Stimulated activated CD4-positive, alpha-beta T cell treated with anti-CD3 and anti-CD28 coated beads, Interleukin-4, amount 100 ng/mL, for 4 hours (primary cell): ENCODE measurements at places on chromosomes 7 and 10.

DNA sequence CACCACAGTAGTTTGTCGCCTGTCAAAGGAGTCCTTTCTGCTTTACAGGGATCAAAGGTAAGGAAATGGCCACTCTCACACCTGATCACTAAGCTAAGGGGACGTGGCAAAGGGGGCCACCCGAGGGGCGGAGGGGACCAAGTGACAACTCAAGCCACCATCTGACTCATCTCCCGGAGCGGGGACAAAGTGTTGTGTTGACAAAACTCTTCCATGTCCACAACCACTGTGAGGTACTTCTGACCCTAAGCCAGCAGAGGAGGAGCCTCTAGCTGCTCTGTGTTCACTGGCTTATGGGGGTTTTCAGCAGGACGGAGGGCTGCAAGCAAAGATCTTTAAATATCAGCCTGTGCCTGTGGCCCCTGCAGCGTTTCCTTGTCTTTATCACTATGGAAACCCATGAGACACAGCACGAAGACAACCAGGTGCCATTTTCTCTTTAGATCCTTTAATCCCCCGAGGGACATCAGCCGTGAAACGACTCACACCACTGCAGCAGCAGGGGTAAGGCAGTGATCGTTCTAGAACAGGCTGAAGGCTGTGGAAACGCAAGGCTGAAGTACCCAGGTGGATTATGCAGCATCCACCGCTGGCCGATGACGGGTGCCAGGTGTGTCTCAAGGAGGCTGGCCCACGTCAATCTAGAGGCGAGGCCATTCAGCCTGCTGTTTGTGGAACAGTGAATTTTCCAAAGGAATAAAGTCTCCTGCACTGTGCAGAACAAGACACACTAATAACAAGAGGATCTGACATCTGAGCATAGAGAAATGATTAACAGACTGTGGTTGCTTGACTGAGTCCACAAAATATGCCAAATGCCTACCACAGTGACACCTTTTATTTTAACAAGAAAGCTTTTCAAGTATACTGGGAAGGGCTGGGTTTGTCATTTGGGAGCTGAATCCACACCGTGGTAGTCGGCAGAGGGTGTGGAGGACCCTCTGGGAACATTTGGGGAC lies 26.6 kb upstream of the DDC start:
- DNase-seq, result no peak

GRCh38 chr7:25181532-25181931 lies 46.8 kb downstream of the NPVF start:
- no peak for DNase-seq

- DNase-seq, result no peak
Observed at GRCh38 chr10:67306588-67307205, 380.9 kb downstream of the LRRTM3 start.

DNA sequence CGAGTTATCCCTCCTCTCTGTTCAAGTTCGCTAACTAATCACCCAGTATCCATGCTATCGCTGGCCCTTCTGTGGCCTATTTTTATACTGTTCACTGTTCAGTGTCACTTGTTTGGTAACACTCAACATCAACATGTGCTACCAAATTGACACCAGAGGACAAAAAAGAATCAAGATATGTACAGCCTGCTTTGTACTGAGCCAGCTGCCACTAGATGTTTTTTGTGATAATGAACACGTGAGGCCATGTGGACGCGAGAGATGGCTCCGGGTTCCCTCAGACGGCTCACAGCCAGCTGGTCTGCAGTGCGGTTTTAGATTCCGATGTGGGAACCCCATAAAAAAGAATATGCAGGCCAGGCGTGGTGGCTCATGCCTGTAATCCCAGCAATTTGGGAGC lies 21.2 kb downstream of the CAV1 start:
- DNase-seq, result no peak

DNA sequence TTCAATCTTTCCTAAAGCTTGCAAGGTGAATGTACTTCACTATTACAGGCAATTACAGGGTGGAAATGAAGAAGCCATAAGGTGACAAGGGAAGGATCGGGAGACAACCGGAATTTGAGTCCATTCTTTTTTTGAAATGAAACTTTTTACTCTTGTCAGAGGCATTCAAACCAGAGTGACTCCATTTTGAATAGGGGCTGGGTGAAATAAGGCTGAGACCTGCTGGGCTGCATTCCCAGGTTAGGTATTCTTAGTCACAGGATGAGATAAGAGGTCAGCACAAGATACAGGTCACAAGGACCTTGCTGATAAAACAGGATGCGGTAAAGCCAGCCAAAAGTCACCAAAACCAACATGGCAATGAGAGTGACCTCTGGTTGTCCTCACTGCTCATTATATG lies 363.3 kb downstream of the TYW1 start:
- no peak for DNase-seq

DNA sequence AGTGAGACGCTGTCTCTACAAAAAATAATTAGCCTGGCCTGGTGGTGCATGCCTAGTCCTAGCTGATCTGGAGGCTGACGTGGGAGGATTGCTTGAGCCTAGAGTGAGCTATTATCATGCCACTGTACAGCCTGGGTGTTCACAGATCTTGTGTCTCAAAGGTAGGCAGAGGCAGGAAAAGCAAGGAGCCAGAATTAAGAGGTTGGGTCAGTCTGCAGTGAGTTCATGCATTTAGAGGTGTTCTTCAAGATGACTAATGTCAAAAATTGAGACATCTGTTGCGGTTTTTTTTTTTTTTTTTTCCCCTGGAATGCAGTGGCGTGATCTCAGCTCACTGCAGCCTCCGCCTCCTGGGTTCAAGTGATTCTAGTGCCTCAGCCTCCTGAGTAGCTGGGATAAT lies 5.4 kb downstream of the PPIA start:
- DNase-seq, result no peak

DNA sequence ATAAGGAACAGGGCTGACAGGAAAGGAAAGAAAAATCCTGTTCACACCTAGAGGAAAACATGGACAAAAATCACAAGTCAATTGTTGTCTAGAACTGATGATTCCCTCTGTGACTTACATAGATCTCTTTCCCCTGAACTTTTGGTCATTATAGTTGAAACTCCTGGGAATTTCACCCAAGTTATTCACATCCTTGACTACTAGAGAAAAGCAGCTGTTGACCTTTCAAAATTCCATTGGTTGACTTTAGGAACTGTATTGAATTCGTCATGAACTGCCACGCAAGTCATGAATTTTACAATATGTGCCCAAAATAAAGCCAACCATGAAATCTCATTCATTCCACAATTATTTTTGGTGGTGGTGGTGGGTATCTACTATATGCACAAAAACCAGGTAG lies 104.3 kb downstream of the UBE2H start:
- no peak for DNase-seq

- no peak for DNase-seq
Observed at GRCh38 chr10:26855186-26855585, 5.6 kb downstream of the ABI1 start.

DNA sequence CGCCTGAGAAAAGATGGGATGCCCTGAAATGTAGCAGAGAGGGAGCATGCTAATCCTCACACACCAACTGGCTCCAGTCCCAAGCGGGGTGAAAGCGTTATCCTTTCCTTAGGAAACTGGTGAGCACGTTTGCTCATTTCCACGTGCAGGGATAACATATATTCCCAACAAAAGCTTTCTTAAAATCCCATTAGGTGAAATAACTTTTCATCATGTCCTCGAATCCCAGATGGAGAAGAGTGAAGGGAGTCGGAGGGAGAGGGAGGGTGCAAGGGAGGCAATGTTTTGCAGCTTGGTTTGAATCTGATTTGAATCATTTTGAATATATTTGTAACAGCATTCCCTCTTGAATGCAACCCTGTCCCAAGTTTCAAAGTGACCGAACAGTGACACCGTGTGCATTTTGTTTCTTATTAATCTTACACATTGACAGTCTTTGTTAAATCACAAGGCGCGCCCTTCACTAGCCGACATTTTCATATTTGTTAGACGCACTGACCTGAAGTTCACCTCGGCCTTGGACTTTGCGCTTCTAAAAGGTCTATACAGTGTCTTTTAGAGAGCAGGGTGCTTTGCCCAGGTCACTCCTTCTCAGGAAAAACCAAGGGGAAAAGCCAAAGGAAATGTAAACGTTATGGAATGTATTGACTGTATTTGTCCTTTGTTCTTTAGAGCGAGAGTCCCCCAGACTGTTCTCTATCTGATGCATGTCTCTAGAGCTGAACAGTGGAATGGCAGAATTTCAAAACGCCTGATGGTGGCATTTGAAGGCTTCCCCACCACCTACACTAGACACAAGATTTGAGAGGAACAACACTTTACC lies 3.1 kb upstream of the HOXA4 start:
- no peak for DNase-seq

GRCh38 chr10:30865141-30865926 lies 166.3 kb downstream of the ZNF438 start:
- DNase-seq, result no peak

GRCh38 chr10:72124989-72125388 lies 36.6 kb upstream of the SPOCK2 start:
- DNase-seq, result no peak

DNA sequence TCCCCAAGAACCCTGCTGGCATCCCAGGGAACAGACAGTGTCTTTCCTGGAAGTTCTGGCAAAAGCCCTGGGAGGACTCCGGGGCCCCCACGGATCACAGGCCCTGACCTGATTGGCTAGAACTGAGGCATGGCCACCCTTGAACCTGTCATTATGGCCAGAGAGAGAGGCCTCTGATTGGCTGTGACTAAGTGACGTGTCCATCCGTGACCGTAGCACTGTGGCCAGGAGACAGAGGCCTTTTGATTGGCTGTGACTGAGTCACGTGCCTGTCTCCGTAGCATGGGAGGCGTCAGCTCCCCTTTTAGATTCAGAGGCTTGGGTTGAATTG lies 163.8 kb downstream of the RGS10 start:
- DNase-seq, result no peak

GRCh38 chr10:97096261-97097083 lies 89.3 kb downstream of the SLIT1 start:
- no peak for DNase-seq

DNA sequence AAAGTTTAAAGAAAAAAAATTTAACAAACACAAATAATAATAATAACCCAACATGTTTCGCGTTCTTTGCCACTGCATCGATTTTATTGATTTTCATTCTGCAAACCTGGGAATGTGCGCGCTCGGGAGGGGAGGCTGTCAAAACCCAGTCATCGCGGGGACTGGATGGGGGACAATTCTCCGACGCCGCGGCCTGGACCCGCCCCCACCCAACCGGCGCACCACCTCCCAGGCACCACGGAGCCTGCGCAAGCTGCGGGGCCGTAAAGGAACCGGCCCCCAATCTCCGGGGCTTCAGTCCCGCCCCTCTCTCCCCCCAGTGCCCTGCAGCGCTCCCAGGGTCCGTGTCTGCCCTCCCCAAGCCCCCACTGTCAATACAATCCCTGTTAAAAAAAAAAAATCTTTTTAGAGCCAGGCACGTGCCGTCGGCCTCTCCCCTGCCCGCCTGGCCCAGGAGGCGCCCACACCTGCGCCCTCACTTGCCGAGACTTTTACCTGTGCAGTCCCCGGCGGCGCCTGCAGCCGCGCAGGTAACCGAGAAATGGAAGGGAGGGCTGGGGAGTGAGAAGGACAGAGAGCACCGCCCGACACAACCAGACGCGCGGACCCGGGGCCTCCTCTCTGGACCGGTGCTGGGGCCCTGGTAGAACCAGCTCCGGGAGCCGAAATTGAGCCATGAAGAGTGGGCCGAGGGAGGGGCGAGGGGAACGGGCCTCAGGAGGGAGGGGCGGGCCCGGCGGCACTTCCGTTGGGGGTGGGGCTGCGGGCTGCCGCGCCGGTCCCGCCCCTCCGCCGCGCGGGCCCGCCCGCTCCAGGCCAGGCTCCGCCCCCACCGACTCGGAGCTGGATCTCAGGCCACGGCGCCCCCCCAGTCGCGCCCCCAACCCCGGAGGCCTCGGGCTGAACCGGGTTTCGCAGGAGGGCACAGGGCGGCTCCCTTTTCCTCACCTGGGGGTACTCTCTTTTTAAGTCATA lies 7.6 kb upstream of the ZNF503 start:
- DNase-seq, result no peak

DNA sequence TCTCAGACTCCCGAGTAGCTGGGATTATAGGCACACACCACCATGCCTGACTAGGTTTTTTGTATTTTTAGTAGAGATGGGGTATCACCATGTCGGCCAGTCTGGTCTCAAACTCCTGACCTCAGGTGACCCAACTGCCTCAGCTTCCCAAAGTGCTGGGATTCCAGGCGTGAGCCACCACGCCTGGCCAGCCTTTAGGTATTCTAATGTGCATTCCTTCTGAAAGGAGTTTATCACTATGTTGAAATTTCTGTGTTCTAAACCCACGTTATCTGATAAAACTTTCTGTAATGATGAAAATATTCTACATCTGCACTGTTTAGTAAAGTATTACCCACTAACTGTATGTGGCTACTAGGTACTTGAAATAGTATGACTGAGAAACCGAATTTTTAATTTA lies 110.6 kb upstream of the IMMP2L start:
- DNase-seq, result no peak

- no peak for DNase-seq
Observed at GRCh38 chr7:44380831-44381493, 55.6 kb upstream of the CAMK2B start.

DNA sequence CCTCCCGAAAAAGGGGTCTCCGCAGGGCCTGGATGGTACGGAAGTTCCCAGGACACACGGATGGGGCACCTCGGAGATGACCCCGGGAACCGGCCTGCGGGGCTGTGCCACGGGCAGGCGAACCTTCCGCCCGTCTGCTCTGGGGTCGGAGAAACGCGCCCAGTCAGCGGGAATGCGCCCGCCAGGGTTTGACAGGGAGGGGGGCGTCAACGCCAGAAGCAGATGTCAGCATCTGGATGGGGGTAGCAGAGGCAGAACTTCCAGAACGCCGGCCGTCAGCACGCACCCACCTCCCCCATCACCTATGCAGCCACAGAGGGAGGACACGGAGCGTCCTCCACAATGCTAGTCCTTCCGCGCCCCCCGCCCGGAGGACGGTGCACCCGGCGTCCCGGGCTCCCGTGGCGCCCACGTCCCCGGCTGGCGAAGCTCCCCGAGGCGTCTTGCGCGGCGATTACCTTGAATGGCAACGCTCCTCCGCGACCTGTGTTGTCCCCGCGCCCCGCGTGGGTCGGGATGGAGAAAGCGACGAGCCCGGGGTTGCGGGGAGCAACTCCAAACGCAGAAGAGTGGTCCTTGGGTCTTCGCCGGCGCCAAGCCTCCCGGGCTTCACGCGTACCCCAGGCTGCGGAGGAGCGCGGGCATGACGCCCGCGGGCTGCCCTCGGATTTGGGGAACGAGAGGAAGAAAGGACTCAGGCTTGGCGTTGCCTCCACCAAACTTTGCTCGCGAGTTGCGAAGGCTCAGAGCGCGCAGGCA lies 561 bp downstream of the FGFR2 start:
- no peak for DNase-seq

DNA sequence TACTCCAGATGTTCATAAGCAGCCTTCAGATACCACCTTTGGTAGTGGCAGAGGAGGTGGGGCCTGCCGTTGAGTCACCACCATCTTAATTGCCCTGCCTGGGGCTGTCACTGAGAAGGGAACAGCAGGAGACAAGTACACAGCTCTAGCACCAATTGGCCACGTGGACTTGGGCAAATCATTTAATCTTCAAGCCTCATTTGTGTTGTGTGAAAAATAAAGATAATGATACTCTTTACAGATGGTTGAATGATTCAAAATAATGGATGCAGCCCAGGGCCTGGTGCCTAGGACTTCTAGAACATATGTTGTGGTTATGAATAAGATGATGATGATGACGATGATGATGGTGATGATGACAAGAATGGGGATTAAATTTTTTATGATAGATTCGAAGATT lies 111.9 kb upstream of the ADAM12 start:
- DNase-seq, result no peak

GRCh38 chr7:36048141-36048901 lies 104.7 kb upstream of the EEPD1 start:
- no peak for DNase-seq

- DNase-seq, result no peak
Observed at GRCh38 chr10:113433711-113434110, 119.1 kb upstream of the HABP2 start.
